ENCODE measurements at places on chromosomes 6 and 20. TPM values are rescaled to one million over a fixed set of nuclear protein-coding genes. Genes with fewer than 3 reads are reported as not detected.

Gene ACOT8
- total RNA-seq = 23.9 TPM

- no peak for DNase-seq
- peak overlapping the region; percentile 66 for H3K4me3 ChIP-seq
- peaks cover 48% of the 10 kb centered on the region for H3K36me3 ChIP-seq
- H3K27ac ChIP-seq = peak overlapping the region; percentile 80
- H3K4me1 ChIP-seq = peaks cover 37% of the 10 kb centered on the region
Observed at GRCh38 chr6:44257753-44258324, 511 bp upstream of the SLC35B2 start.

Gene EYS
- total RNA-seq = not detected

GRCh38 chr6:134238960-134239795 is 78.7 kb downstream of the SGK1 start:
- H3K27me3 ChIP-seq = no peaks in the 10 kb centered on the region
- no peaks in the 10 kb centered on the region for H3K36me3 ChIP-seq
- no peak for DNase-seq

Measured in CD4-positive, CD25-positive, alpha-beta regulatory T cell (primary cell).